Fibroblast of lung (primary cell): ENCODE measurements at places on chromosomes 13 and 19. TPM values are rescaled to one million over a fixed set of nuclear protein-coding genes. Genes with fewer than 3 reads are reported as not detected.
A peak's percentile ranks its signal among the peaks of the same experiment; 100 is the strongest.

Gene COPE
- 120 and 182 TPM in 2 replicates for total RNA-seq

Gene CLDND2
- not detected in 2 replicates for total RNA-seq

Gene OR7A5
- total RNA-seq: not detected in 2 replicates

Gene TNNI3
- total RNA-seq: not detected in 2 replicates

Gene TJP3
- total RNA-seq: not detected in 2 replicates

Gene SRRM5
- total RNA-seq: under 0.01 TPM in 1 of 2 replicates, not detected in the other

DNA sequence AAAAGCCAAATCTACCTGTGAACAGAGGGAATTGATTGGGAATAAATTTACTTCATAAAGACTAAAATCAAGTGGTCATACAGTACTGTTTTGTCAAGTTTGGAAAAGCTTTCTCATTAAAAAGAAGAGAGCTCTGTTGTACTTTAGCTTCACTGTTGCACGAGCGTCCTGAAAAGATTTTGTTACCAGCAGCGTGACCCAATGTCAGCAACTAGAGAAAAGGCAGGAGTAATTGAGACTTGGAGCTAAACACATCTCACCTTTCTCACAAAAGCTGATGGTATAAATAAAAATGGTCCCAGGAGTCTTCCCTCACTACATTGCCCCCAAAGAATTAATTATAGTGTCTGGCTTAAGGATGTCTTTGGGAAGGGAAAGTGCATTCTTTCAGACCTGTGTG, 613.7 kb downstream of the OLFM4 start:
- DNase-seq: no peak

DNA sequence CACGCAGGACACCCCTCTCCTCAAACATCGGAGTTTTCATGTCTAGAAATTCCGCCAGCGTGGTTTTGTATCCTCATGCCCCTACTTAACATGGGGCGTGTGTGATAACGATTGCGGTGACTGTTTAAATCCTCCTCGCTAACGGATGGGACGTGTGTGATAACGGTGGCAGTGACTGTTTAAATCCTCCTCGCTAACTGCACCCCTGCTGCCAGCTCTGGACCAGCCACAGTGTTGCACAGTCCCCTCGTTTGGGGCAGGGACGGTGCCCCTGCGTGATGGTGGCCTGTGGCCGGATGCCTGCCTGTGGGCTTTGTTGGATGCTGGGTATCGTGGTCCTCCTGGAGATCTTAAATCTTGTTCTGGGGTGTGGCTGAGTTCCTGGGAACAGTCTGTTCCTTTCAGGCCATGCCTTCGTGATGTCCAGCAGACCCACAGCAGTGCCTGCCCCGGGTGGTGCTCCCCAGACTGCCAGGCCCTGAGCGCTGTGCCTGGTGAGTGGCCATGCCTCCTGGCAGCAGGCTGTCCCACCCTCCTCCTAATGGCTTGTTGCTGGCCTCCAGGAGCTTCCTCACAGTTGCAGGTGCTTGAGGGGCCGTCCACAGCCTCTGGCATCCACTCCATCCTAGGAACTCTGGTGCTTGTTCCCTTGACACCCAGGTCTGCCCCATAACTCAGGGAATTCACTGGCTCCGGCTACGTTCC, 122.5 kb upstream of the MCF2L start:
- no peak for DNase-seq

DNA sequence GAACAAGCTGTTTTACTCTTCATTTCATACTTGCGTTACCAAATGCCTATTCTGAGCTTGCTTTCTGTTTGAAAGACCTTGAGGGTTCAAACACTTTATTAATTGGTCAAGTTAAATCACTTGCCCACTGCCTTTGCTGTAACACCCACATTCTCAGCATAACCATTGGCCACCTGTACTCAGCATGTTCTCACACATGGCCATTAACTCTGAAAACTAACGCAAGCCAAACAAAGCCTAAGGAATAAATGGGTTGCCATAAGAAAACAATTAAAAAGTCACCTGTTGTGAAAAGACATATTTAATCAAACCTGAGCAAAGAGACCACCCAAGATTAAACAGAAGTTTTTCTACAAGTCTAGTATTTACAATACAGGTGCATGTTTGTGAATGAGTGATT, 517.2 kb upstream of the SPRY2 start:
- DNase-seq: no peak

DNA sequence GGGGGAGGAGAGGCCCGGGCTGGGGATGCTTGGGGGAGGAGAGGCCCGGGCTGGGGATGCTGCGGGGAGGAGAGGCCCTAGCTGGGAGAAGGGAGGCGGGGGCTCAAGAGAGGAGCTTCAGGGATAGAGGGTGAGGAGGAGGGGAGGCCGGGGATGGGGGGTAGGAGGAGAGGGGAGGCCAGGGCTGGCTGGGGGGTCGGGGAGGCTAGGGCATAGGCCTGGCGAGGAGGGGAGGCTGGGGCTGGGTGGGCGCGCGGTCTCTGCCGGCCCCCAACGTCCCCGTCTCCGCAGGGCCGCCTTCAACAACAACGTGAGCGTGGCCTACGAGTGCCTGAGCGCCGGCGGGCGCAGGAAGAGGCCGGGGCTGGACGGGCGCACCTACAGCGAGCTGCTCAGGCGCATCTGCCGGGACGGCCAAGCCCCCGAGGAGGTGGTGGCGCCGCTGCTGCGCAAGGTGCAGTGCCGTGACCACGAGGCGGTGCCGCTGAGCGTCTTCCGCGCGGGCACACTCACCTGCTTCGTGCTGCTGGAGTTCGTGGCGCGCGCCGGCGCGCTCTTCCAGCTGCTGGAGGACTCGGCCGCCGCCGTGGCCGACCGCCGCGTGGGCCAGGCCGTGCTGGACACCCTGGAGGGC, 11.4 kb downstream of the TPGS1 start:
- no peak for DNase-seq

DNA sequence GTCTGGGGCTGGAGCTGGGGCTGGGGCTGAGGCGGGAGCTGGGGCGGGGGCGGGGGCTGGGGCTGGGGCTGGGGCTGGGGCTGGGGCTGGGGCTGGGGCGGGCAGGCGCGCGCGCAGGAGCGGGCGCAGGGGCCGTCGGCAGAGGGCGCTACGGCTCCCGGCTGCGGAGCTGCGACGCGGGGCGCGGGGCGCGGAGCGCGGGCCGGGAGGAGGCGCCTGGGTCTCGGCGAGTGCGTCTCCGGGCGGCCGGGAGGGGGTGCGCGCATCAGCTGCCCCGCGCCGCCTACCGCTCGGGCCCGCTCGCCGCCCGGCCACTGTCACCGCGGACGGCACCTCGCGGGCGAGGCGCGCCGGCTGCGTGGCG, 422 bp upstream of the MTUS2 start:
- DNase-seq: peak; percentile 8

- DNase-seq: no peak
Measured at GRCh38 chr13:108833531-108833930, 204.1 kb downstream of the MYO16 start.

- DNase-seq: no peak
Measured at GRCh38 chr19:31979362-31979761, 366.0 kb upstream of the ZNF507 start.

- no peak for DNase-seq
Measured at GRCh38 chr19:11971041-11971440, 6.2 kb downstream of the ZNF763 start.

DNA sequence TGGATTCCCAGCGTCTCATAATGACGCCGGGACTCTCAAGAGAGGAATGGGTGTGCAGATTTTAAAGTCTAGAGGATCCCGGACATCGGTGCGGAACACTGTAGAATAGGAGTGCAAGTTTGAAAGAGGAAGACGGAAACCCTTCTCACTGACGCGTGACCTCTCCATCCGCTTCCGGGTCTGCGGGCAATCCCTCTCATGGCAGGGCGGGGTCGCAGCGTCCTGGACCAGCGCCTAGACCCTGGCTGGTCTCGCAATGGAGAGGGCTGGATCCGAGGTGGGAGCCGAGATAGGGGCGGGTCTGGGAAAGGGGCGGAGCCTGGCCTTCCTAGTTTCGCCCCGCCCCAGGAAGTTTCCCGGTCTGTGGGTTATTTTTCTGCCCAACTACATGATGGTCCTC, 4.6 kb upstream of the ZNF845 start:
- no peak for DNase-seq

DNA sequence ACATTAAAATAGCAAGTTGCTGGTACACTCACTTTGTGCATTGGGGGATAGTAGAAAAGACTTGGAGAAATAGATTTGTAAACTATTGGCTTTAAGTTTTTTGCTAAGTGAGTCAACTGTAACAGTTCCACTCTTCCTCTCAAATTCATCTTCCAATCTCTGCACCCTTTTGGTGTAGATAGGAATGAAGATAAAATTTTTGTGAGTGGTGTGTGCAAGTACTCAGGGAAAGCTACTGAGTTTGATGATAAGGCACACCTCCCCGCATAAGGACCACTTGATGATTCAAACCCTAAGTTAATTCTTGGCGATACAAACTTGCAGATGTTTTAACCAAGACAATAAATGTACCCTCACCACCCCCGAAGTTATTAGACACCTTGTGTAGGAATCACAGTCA, 168.3 kb upstream of the SLITRK1 start:
- peak; percentile 80 for DNase-seq

DNA sequence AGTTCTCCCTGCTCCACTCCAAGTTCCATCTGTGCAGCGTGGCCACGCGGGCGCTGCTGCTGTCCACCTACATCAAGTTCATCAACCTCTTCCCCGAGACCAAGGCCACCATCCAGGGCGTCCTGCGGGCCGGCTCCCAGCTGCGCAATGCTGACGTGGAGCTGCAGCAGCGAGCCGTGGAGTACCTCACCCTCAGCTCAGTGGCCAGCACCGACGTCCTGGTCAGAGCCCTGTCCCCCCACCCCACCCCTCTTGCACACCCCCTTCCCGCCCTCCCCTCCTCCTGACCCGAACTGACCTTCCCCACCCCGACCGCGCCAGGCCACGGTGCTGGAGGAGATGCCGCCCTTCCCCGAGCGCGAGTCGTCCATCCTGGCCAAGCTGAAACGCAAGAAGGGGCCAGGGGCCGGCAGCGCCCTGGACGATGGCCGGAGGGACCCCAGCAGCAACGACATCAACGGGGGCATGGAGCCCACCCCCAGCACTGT, 11.6 kb downstream of the FUZ start:
- no peak for DNase-seq

DNA sequence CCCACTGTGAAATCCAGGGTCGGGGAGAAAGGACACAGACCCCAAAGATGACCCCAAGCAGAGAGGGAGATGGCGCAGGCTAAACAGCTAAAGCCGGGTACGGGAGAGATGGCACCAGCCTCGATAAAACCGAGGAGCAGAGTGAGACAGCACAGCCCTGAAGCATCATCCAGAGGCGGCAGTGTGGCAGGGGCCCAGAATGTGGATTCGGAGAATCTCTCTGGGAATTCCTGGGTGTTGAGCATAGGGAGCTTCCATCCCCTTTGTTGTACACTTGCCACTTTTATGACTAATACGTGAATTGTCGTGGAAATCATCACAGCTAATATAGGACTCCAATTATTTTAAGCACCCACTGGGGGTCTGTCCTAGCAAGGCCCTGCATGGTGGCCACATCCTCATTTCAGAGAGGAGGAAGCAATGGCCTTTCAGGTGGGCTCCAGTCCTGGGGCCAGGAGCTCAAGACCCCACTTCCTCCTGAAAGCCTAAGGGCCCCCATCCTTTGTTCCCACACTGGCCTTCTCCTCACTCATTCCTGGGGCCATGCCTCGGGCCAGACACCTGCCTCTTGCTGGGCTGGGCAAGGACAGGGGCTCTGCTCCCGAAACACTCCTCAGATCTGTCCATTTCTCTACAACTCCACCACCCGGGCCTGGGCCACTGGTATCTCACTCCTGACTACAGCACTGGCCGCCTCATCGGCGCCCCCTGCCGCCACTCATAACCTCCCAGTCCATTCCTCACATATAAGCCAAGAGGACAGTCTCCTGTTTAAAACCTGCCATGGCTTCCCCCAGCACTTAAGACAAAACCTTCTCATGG, 29.3 kb upstream of the ATP1A3 start:
- DNase-seq: peak; percentile 9

DNA sequence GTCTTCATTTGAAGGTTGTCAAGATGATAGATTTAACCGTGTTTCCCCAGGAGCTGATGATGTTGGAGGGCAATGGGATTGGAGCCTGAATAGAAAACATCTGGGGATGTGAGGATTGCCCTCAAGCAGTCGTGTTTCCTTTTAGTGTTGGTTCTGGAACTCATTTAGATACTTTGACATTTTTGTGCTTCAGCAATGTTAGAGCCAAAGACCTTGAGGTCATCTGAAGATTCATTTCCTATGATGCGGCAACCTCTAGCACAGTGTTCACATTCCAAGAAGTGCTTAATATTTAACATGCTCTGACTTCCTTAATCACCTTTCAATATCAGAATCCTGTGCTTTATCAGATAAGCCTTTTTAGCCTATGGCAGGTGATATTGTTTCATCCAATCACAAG, 82.7 kb downstream of the SLC10A2 start:
- DNase-seq: no peak

DNA sequence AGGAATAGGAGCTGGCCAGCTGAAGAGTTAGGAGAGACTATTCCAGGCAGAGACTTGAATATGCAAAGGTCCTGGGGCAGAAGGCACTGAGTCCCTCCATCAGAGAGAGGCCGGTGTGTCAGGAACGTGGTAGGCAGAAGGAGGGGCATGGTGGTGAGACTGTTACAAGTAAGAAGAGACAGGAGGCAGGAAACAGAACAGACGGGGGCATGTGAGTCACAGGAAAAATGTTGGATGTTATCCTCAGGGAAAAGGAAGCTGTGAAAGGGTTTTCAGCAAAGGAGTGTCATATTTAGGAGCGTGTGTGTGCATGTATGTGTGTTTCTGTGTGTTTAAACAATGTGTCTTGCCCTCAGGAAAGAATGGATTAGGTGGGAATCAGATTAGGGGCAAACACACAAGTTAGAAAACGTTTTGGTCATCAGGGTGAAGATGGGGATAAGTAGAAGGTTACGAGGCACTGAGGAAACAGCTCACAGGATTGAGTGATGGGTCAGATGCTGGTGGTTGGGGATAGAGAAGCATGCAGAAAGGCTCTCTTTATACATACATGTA, 1.1 kb downstream of the EDDM13 start:
- DNase-seq: peak; percentile 48

DNA sequence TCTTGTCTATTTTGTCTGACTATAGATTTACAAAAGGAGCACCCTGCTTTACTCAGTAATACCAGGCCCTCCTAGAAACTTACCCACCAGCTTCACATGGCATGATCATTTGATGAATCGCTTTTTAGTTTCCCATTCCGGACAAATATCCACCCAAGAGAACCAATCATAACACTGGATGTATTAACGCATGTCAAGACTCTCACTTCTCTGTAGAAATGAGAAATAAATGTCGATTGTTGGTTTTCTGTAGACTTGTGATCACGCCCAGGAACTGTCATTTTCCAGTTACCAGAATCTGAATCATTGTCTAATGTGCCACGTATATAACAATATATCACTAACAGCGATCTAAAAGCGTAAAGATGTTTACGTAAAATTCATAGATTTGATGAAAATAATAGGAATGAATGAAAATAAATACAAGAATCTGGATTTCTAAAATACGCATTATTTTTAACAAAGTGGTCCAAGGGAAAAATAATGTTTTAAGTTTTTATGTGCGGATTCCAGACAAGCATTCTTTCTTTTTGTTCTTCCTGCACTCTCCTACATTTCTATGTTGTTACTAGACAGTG, 14.0 kb downstream of the CDX2 start:
- DNase-seq: no peak

- no peak for DNase-seq
Measured at GRCh38 chr13:69955271-69955670, 152.4 kb upstream of the ATXN8OS start.
